ENCODE measurements at places on chromosomes 4 and X.

DNA sequence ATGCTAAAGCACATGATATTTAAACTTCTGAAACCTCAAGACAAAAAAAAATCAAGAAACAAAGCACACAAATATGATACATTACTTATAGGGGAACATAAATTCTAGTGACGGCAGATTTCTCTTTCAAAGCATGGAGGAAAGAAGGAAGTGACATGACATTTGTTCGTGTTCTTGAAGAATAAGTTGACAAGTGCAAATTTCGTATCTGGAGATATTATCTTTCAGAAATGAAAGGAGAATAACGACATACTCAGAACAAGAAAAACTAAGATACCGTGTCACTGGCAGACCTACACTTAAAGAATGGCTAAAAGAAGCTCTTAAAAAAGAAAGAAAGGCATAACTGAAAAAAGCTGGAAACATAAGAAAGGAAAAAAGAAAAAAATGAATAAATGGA is 16.6 kb downstream of the CENPVL2 start:
- no peak for DNase-seq

GRCh38 chr4:123477711-123478209 is 81.2 kb downstream of the SPRY1 start:
- DNase-seq = peak; percentile 24

DNA sequence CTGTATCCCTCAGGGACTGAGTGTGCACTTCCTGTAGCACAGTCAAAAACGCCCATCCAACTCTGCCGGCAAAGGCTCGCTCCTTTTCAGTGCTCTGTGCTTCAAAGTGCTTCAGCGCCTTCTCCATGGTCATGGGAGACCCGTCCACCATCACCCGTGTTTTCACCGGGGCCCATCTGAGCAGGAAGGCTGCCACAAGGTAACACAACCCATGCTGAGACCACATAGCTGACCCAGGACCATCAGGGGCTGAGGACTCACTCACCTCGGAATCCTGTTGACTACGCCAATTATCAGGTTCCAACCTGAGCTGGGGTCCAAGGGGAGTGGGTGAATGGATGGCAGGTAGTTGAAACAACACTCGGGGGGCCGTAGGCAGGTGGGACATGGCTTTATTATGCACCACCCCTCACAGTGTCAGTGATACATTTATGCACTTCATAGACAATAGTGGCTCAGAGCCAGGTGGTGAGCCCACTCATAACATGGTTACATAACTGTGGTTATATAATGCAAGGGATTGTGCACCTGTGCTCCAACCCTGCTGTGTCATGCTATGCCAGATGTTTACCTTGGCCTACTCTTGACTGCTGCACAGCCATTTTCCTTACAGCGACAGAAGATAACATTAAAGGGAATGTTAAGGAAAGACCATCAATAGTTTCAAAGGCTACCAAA is 227.8 kb downstream of the ADGRL3 start:
- no peak for DNase-seq

GRCh38 chr4:172707622-172708021 is 461.0 kb upstream of the GALNT7 start:
- DNase-seq = no peak

- DNase-seq = no peak
Measured at GRCh38 chr4:79682161-79682560, 274.1 kb upstream of the GK2 start.
